ENCODE measurements at places on chromosomes 7 and 10. TPM values are rescaled to one million over a fixed set of nuclear protein-coding genes. Genes with fewer than 3 reads are reported as not detected.

Gene SCART1
- total RNA-seq: 4.5 TPM

Gene KIAA1549
- 9.7 TPM for total RNA-seq

Gene TUBAL3
- total RNA-seq: not detected

Gene PIK3CG
- total RNA-seq: 6.7 TPM

Gene RPP30
- 41.2 TPM for total RNA-seq

Gene MRPS33
- total RNA-seq: 26.4 TPM

Gene NKX2-3
- not detected for total RNA-seq

All from metanephros (tissue), 2 donors.